ENCODE measurements at places on chromosomes 4 and X.

DNA sequence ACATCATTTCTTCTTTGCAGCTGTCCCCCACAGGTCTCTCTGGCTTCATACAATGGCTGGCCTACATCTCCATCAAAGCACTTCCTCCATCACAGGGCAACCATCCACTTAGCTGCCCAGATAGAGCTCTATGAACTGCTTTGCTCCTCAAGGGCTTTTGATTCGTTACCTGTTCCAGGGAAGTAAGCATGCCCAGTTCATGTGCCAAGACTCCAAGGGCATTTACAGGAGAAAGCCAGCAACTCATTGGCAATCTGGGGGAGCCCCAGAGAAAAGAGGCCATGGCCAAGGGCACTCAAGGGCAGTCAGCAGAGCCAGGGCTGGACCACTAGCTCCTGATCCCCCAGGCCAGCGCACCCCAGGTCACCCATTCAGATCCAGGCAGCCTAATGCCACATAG is 24.5 kb upstream of the ZNF185 start:
- no peaks in the 10 kb centered on the region for H3K27me3 ChIP-seq
- H3K4me1 ChIP-seq: no peaks in the 10 kb centered on the region
- no peak overlapping the region for H3K27ac ChIP-seq
- DNase-seq: no peak

DNA sequence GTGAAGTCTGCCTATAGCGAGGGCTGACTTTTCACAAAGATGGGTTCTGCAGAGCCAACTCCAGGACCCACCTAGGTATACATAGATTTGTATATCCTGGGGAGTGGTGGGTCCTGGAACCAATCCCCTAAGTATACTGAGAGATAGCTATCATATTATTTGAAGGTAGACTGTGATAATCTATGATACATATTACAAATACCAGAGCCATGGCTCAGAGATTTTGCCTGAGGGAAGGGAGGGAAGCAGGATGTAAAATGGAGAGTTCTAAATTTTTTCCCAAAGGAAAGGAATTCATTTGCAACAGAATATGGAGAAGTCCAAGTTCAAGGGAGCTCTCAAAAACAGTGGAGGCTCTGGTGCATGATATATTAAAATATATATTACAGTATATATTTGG is 7.2 kb downstream of the TCEAL3 start:
- H3K4me1 ChIP-seq: no peaks in the 10 kb centered on the region
- H3K27me3 ChIP-seq: no peaks in the 10 kb centered on the region
- no peak overlapping the region for H3K27ac ChIP-seq

GRCh38 chrX:109343671-109344070 is 138.2 kb downstream of the GUCY2F start:
- no peak overlapping the region for H3K27ac ChIP-seq
- no peak overlapping the region for H3K4me3 ChIP-seq
- no peaks in the 10 kb centered on the region for H3K27me3 ChIP-seq
- no peaks in the 10 kb centered on the region for H3K4me1 ChIP-seq
- no peak for DNase-seq

DNA sequence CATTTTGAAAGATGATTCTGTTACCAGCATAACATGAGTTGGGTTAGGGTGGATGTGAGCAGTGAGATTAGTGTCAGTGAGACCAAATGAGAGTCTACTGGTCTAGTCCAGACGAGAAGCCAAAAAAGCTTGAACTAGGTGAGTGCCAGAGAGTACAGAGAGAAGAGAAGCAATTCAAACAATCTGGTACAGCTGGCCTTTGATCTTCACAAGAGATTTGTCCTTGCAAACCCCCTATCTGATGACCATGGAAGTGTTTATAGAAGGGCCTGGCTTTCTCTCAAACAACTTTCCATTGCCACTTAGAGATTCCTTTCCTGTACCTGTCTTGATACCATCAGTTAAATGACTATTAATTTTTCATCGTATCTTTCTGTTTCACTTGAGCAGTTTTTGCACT is 128.5 kb downstream of the PPA2 start:
- DNase-seq: no peak
- H3K4me1 ChIP-seq: peaks cover 11% of the 10 kb centered on the region
- H3K27me3 ChIP-seq: no peaks in the 10 kb centered on the region
- no peak overlapping the region for H3K27ac ChIP-seq
- H3K4me3 ChIP-seq: no peak overlapping the region

- peaks cover 8% of the 10 kb centered on the region for H3K4me1 ChIP-seq
- DNase-seq: no peak
- no peaks in the 10 kb centered on the region for H3K27me3 ChIP-seq
- no peak overlapping the region for H3K27ac ChIP-seq
- H3K4me3 ChIP-seq: no peak overlapping the region
- H3K36me3 ChIP-seq: peaks cover 80% of the 10 kb centered on the region
Measured at GRCh38 chrX:47204970-47205369, 11.3 kb downstream of the UBA1 start.

DNA sequence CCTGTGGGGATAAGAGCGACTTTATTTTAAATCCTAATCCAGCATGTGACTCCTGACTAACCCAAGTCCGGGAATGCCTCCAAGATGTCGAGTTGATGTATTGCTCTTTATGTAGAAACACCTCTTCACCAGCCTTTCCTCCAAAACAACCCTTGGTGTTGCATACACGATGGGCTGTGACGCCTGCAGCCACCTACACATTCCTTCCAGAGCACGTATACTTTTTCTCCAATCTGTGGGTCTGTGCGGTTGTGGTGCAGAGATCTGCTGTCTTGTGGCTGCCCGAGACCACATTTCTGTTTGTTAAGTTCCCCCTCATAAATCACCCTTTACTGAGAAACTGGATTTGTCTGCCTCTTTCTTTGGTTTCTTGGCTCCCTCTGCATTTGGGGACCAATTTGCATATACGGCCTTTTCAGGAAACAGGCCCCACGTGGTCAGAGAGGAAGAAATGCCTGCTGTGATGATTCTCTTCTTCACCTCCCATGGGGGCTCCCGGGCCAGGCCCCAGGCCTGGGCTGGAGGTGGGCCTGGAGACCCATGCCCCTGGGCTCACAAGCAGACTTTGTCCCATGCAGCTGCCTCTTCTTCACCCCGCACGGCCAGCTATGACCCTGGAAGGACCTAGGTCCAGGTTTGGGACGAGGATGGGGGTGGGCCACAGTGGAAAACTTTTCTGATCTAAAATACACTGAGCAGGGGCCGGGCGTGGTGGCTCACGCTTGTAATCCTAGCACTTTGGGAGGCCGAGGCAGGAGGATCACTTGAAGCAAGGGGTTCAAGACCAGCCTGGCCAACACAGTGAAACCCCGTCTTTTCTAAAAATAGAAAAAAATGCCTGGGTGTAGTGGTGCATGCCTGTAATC is 21.4 kb upstream of the AFAP1 start:
- no peaks in the 10 kb centered on the region for H3K27me3 ChIP-seq

GRCh38 chr4:127335732-127336131 is 297.0 kb upstream of the INTU start:
- H3K4me3 ChIP-seq: no peak overlapping the region
- no peaks in the 10 kb centered on the region for H3K36me3 ChIP-seq
- DNase-seq: no peak
- H3K4me1 ChIP-seq: no peaks in the 10 kb centered on the region
- no peak overlapping the region for H3K27ac ChIP-seq

DNA sequence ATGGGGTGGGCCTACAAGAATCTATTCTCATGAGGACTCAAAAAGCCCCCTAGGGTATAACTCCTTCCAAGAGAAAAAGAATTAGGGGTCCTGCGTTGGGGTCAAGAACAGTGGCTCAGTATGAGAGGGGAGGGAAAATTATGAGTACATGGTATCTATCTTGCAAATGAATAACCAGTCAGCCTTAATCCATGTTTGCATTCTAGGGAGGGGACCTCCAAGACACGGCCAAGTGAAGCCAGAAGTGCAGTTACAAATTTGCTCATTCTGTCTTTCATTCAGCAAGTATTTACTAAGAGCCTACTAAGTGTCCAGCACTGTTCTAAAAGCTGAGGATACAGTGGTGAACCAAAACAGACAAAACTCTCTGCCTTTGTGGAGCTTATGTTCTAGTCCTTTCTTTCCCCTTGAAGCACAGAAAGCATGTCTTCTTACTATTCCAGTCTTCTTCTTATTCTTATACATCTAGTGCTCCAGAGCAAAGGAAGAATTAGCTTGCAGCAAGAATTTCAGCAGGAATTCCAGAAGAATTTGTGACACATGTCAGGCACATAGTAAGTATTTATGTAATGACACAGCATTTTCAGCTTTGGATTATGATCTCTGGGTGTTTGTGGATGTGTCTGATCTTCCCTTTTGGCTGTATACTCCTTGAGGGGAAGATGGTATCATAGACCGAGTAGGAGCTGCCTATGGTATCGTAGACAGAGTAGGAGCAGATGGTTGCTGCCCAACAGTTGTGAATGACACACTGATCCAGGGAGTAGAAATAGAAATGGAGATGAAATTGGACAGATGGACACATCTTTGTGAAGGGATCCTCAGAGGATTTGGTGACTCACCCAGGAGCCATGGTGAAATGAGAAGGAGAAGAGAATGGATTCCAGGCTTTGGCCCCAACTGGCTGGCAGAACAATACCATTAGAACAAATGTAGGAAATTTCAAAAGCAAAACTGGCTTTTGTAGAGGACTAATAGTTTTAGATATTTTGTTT is 75.9 kb downstream of the COQ2 start:
- H3K27ac ChIP-seq: no peak overlapping the region
- H3K36me3 ChIP-seq: no peaks in the 10 kb centered on the region
- no peak for DNase-seq
- H3K4me3 ChIP-seq: no peak overlapping the region
- no peaks in the 10 kb centered on the region for H3K4me1 ChIP-seq

GRCh38 chrX:155048977-155049619 is 21.8 kb downstream of the CMC4 start:
- H3K36me3 ChIP-seq: peaks cover 23% of the 10 kb centered on the region
- no peak overlapping the region for H3K4me3 ChIP-seq
- no peak for DNase-seq
- no peaks in the 10 kb centered on the region for H3K27me3 ChIP-seq

DNA sequence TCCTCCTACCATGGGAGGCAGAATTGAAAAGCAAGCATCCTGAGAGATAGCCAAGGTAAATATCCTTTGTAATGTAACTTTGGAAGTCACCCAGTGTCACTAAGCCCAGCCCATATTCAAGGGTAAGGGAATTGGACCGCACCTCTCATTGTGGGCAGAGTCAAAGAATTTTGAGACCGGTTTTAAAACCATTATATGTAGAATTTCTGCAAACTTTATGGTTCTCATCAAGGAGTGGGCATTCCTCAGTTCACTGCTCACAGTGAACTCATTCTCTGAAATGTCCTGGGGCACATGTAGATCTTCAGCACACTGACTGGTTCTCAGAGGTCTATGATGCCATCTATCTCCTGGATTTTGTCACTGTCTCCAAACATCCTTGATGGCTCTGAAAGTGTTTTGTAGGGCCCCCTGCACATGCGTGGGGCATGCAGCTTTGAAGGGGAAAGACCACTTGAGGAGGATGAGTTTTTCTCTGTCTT is 35.3 kb upstream of the CHRNA9 start:
- H3K36me3 ChIP-seq: no peaks in the 10 kb centered on the region
- DNase-seq: no peak
- H3K4me3 ChIP-seq: no peak overlapping the region
- H3K27ac ChIP-seq: no peak overlapping the region
- H3K4me1 ChIP-seq: no peaks in the 10 kb centered on the region

Measured in left ventricle myocardium inferior (tissue), 1 donor.